ENCODE measurements at places on chromosomes 2 and 18. TPM values are rescaled to one million over a fixed set of nuclear protein-coding genes. Genes with fewer than 3 reads are reported as not detected.

- DNase-seq: no peak
- no peaks in the 10 kb centered on the region for H3K36me3 ChIP-seq
- H3K27me3 ChIP-seq: no peaks in the 10 kb centered on the region
- H3K4me1 ChIP-seq: no peaks in the 10 kb centered on the region
- no peak overlapping the region for H3K27ac ChIP-seq
These were observed 60.9 kb upstream of the OSR1 start for GRCh38 chr2:19419211-19419880.

GRCh38 chr2:47666332-47666731 is 116.6 kb upstream of the MSH6 start:
- H3K4me1 ChIP-seq: no peaks in the 10 kb centered on the region
- no peak for DNase-seq
- H3K4me3 ChIP-seq: no peak overlapping the region
- H3K27ac ChIP-seq: no peak overlapping the region
- H3K27me3 ChIP-seq: no peaks in the 10 kb centered on the region

- no peak for DNase-seq
- no peaks in the 10 kb centered on the region for H3K36me3 ChIP-seq
- no peak overlapping the region for H3K27ac ChIP-seq
- H3K4me3 ChIP-seq: no peak overlapping the region
- no peaks in the 10 kb centered on the region for H3K27me3 ChIP-seq
These were observed 86.2 kb downstream of the MCFD2 start for GRCh38 chr2:46829231-46829995.

- no peaks in the 10 kb centered on the region for H3K27me3 ChIP-seq
- H3K27ac ChIP-seq: no peak overlapping the region
- no peak for DNase-seq
- no peak overlapping the region for H3K4me3 ChIP-seq
- no peaks in the 10 kb centered on the region for H3K4me1 ChIP-seq
These were observed 573.5 kb downstream of the DSC3 start for GRCh38 chr18:30469091-30469490.

- H3K4me3 ChIP-seq: no peak overlapping the region
- peaks cover 9% of the 10 kb centered on the region for H3K4me1 ChIP-seq
- DNase-seq: no peak
These were observed 101.5 kb downstream of the VWA3B start for GRCh38 chr2:98188351-98189046.

GRCh38 chr2:222806526-222807137 is 54.2 kb upstream of the ACSL3 start:
- H3K27me3 ChIP-seq: no peaks in the 10 kb centered on the region
- peaks cover 21% of the 10 kb centered on the region for H3K4me1 ChIP-seq
- H3K36me3 ChIP-seq: no peaks in the 10 kb centered on the region
- peak overlapping the region; percentile 61 for H3K27ac ChIP-seq
- H3K4me3 ChIP-seq: no peak overlapping the region

DNA sequence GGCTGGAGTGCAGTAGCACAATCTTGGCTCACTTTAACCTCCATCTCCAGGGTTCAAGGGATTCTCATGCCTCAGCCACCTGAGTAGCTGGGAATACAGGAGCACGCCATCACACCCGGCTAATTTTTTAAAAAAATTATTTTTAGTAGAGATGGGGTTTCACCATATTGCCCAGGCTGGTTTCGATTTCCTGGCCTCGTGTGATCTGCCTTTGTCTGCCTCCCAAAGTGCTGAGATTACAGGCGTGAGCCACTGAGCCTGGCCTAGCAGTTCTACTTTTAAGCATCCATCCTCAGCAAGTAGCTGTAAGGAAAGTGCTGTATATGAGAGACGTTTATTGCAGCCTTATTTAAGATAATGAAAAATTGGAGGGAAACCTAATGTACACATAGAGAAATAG is 79.7 kb downstream of the ZDBF2 start:
- DNase-seq: no peak
- H3K27ac ChIP-seq: no peak overlapping the region
- H3K4me3 ChIP-seq: no peak overlapping the region
- H3K36me3 ChIP-seq: no peaks in the 10 kb centered on the region
- H3K4me1 ChIP-seq: no peaks in the 10 kb centered on the region

DNA sequence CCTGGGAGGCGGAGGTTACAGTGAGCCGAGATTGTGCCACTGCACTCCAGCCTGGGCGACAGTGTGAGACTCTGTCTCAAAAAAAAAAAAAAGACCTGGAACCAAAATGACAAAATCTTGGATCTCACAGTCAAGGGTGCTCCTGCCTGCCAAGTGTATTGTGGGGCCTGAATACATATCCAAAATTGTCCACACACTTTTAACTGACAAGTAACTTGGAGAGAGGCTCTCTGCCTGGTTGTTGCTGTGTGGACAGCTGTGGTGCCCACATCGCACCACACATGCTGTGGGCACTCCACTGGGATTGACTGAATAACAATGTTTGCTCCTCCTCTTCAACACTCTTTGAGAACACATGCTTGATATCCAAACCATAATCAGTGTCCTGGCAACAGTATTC is 117.6 kb upstream of the REV1 start:
- H3K27me3 ChIP-seq: no peaks in the 10 kb centered on the region
- H3K4me3 ChIP-seq: no peak overlapping the region
- H3K4me1 ChIP-seq: no peaks in the 10 kb centered on the region
- no peaks in the 10 kb centered on the region for H3K36me3 ChIP-seq
- no peak for DNase-seq
- H3K27ac ChIP-seq: no peak overlapping the region

DNA sequence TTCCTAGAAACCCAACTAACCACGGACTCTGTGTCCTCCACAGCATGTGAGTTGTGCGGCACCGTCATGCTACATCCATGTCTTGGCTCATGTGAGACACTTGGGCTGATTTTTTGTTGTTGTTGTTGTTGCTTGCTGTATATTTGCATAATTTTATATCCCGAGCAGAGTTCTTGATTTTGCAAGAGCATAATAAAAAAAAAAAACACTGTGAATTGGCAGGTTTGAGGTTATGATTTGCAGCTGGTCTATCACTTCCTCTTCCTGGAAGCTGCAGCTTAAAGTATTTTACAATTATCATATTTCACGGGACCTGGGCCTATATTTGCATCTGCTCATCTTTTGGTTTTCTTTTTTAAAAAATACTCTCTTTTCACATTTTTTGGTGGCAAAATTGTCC is 142.3 kb upstream of the NRP2 start:
- H3K4me1 ChIP-seq: no peaks in the 10 kb centered on the region
- no peaks in the 10 kb centered on the region for H3K36me3 ChIP-seq
- H3K27ac ChIP-seq: no peak overlapping the region
- H3K4me3 ChIP-seq: no peak overlapping the region
- no peaks in the 10 kb centered on the region for H3K27me3 ChIP-seq

DNA sequence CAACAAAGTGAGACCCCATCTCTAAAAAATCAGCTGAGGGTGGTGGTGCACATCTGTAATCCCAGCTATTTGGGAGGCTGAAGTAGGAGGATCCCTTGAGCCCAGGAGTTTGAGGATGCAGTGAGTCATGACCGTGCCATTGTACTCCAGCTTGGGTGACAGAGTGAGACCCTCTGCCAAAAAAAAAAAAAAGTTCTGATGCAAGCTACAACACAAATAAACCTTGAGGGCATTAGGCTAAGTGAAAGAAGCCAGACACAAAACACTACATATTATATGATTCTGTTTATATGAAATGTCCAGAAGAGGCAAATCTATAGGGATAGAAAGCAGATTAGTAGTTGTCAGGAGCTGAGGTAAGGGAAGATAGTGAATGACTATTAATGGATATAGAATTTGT is 13.0 kb downstream of the YWHAQ start:
- no peak for DNase-seq
- H3K4me3 ChIP-seq: no peak overlapping the region
- H3K36me3 ChIP-seq: no peaks in the 10 kb centered on the region
- H3K27me3 ChIP-seq: no peaks in the 10 kb centered on the region
- H3K27ac ChIP-seq: no peak overlapping the region
- H3K4me1 ChIP-seq: peaks cover 71% of the 10 kb centered on the region

GRCh38 chr18:42038936-42039335 is 83.9 kb downstream of the PIK3C3 start:
- H3K4me1 ChIP-seq: no peaks in the 10 kb centered on the region
- no peak for DNase-seq
- H3K36me3 ChIP-seq: no peaks in the 10 kb centered on the region
- no peak overlapping the region for H3K27ac ChIP-seq
- no peak overlapping the region for H3K4me3 ChIP-seq
- no peaks in the 10 kb centered on the region for H3K27me3 ChIP-seq

- no peak for DNase-seq
- H3K27me3 ChIP-seq: no peaks in the 10 kb centered on the region
- H3K4me3 ChIP-seq: no peak overlapping the region
- H3K27ac ChIP-seq: no peak overlapping the region
- no peaks in the 10 kb centered on the region for H3K36me3 ChIP-seq
- H3K4me1 ChIP-seq: no peaks in the 10 kb centered on the region
These were observed 159.1 kb upstream of the LHCGR start for GRCh38 chr2:48914477-48915089.

- peaks cover 10% of the 10 kb centered on the region for H3K4me1 ChIP-seq
- no peaks in the 10 kb centered on the region for H3K27me3 ChIP-seq
- H3K27ac ChIP-seq: no peak overlapping the region
- H3K4me3 ChIP-seq: no peak overlapping the region
These were observed 298.8 kb downstream of the TNS1 start for GRCh38 chr2:217703999-217704398.

- H3K27ac ChIP-seq: no peak overlapping the region
- no peak for DNase-seq
- H3K36me3 ChIP-seq: no peaks in the 10 kb centered on the region
These were observed 66.9 kb upstream of the SMAD2 start for GRCh38 chr18:47997338-47997780.

- no peak for DNase-seq
- H3K27me3 ChIP-seq: no peaks in the 10 kb centered on the region
- no peak overlapping the region for H3K27ac ChIP-seq
- no peak overlapping the region for H3K4me3 ChIP-seq
- no peaks in the 10 kb centered on the region for H3K36me3 ChIP-seq
These were observed 120.1 kb upstream of the SLC1A4 start for GRCh38 chr2:64869126-64869525.

DNA sequence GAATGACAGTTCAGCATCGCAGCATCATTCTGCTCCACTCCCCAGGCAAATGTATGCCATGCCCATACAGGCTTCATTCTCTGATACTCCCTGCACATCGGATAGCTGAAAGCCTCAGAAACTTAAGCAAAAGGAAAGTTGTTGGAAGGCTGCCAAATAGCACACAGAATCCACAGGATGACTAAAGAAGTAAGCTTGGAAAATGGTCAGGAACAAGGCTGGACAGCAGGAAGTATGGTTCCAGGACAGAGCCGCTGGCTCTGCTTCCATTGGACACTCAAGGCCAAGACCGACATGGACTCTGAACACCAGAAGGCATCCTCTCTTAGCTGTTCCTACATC is 256.5 kb downstream of the CDH20 start:
- no peak overlapping the region for H3K4me3 ChIP-seq
- no peaks in the 10 kb centered on the region for H3K27me3 ChIP-seq
- no peak for DNase-seq
- H3K27ac ChIP-seq: no peak overlapping the region
- no peaks in the 10 kb centered on the region for H3K4me1 ChIP-seq

GRCh38 chr2:10064932-10065772 is 15.1 kb downstream of the CYS1 start:
- no peaks in the 10 kb centered on the region for H3K36me3 ChIP-seq
- no peaks in the 10 kb centered on the region for H3K27me3 ChIP-seq
- no peak overlapping the region for H3K27ac ChIP-seq

GRCh38 chr2:159897081-159897480 is 99.1 kb upstream of the CD302 start:
- no peak overlapping the region for H3K4me3 ChIP-seq
- H3K27me3 ChIP-seq: no peaks in the 10 kb centered on the region
- no peaks in the 10 kb centered on the region for H3K36me3 ChIP-seq
- H3K4me1 ChIP-seq: no peaks in the 10 kb centered on the region

- H3K27ac ChIP-seq: peak overlapping the region; percentile 93
- DNase-seq: peak; percentile 87
- peaks cover 33% of the 10 kb centered on the region for H3K36me3 ChIP-seq
- H3K4me3 ChIP-seq: peak overlapping the region; percentile 84
- no peaks in the 10 kb centered on the region for H3K27me3 ChIP-seq
These were observed 2.1 kb downstream of the BCL2L11 start for GRCh38 chr2:111122631-111123421.

- H3K36me3 ChIP-seq: no peaks in the 10 kb centered on the region
- H3K4me1 ChIP-seq: no peaks in the 10 kb centered on the region
- H3K27ac ChIP-seq: no peak overlapping the region
- H3K27me3 ChIP-seq: no peaks in the 10 kb centered on the region
- no peak overlapping the region for H3K4me3 ChIP-seq
These were observed 238.2 kb downstream of the MREG start for GRCh38 chr2:215775106-215775505.

DNA sequence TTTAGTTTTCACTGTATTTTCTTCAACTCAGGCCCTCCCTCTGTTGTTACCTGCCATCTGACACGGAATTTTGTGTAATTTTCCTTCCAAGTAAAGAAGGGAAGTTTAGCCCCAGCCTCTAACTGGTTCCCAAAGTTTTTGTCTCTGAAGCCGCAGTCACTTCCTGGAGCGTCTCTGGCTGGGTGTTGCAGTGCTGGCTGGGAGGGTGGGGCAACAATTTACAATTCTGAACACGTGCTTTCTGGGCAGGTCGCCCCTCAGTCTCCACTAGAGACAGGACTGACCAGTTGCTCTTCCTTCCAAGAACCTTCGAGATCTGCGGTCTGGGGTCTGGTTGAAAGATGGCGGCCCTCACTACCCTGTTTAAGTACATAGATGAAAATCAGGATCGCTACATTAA is 3.5 kb downstream of the CNDP2 start:
- peak overlapping the region; percentile 38 for H3K4me3 ChIP-seq
- H3K36me3 ChIP-seq: no peaks in the 10 kb centered on the region
- DNase-seq: peak; percentile 83
- H3K4me1 ChIP-seq: peaks cover 9% of the 10 kb centered on the region

DNA sequence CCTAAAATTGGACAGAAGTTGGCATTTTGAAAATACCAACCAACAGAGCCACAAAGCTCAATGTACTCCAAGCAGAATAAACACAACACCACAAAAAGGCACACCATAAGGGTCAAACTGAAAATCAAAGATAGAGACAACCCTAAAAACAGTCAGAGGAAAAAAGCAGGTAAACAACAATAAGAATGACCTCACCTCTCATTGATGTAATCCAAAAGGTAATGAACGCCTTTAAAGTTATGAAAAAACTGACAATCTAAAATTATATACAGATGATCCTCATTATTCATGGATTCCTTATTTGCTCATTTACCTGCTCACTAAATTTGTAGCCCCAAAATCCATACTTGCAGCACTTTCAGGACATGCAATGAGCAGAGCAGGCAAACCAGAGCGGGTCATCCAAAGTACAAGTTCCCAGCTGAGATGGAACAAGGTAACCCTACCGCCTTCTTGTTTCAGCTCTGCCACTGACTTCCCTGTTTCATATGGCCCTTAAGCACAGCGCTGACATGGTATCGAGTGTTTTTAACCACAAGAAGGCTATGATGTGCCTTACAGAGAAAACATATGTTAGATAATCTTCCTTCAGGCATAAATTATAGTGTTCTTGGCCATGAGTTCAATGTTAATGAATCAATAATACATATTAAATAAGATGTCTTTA is 17.0 kb downstream of the RTN4 start:
- H3K4me1 ChIP-seq: no peaks in the 10 kb centered on the region
- H3K27me3 ChIP-seq: no peaks in the 10 kb centered on the region
- DNase-seq: no peak
- H3K36me3 ChIP-seq: no peaks in the 10 kb centered on the region
- no peak overlapping the region for H3K4me3 ChIP-seq

Gene LRATD1
- 1.4 TPM for polyA plus RNA-seq

Gene DHRS9
- not detected for polyA plus RNA-seq

Gene HRH4
- polyA plus RNA-seq: not detected

Gene MERTK
- 1.4 TPM for polyA plus RNA-seq

Gene SKOR2
- not detected for polyA plus RNA-seq

Gene CFC1
- not detected for polyA plus RNA-seq

Gene ARHGEF33
- polyA plus RNA-seq: 0.03 TPM

Gene WDR43
- 54.4 TPM for polyA plus RNA-seq

Measured in psoas muscle (tissue), 8 donors.